ENCODE measurements at places on chromosomes 2 and 18. TPM values are rescaled to one million over a fixed set of nuclear protein-coding genes. Genes with fewer than 3 reads are reported as not detected.

The ZSCAN30 gene
- 16.9 TPM for total RNA-seq

The MPP4 gene
- total RNA-seq = not detected

The CCT4 gene
- 350 TPM for total RNA-seq

The LYPD1 gene
- total RNA-seq = 10.3 TPM

The GNLY gene
- total RNA-seq = not detected

The SCYGR4 gene
- not detected for total RNA-seq

The AMER3 gene
- total RNA-seq = not detected

The ALK gene
- total RNA-seq = not detected

The CCDC150 gene
- 9.8 TPM for total RNA-seq

The BIN1 gene
- 95.6 TPM for total RNA-seq

The CLEC4F gene
- total RNA-seq = not detected

The DPP4 gene
- total RNA-seq = 0.35 TPM

The SLC23A3 gene
- 7.1 TPM for total RNA-seq

The CTAGE1 gene
- total RNA-seq = not detected

The CDK15 gene
- total RNA-seq = not detected

The CABLES1 gene
- total RNA-seq = 10.0 TPM

The GKN2 gene
- total RNA-seq = not detected

The TSPYL6 gene
- total RNA-seq = not detected

The CFAP221 gene
- not detected for total RNA-seq

The MAB21L4 gene
- 68.8 TPM for total RNA-seq

The NT5C1B gene
- total RNA-seq = not detected

The LRATD1 gene
- total RNA-seq = 3.8 TPM

The ACVR1C gene
- 0.04 TPM for total RNA-seq

The KYNU gene
- total RNA-seq = 44.5 TPM

The CNDP1 gene
- total RNA-seq = not detected

The C1QL2 gene
- not detected for total RNA-seq

The CCDC141 gene
- not detected for total RNA-seq

The TUBA4B gene
- total RNA-seq = not detected

The TPO gene
- not detected for total RNA-seq

The ARHGEF33 gene
- total RNA-seq = 1.4 TPM

The AGXT gene
- not detected for total RNA-seq

The C2orf66 gene
- total RNA-seq = not detected

The CRACDL gene
- 29.6 TPM for total RNA-seq

The MAL gene
- total RNA-seq = 171 TPM

The LIMS3 gene
- 1.4 TPM for total RNA-seq

The NFATC1 gene
- total RNA-seq = 2.9 TPM

The IL1RL1 gene
- 0.55 TPM for total RNA-seq

The IL1RN gene
- 5.0 TPM for total RNA-seq

The XPO1 gene
- total RNA-seq = 236 TPM

The NOL4 gene
- total RNA-seq = not detected

The OTOS gene
- not detected for total RNA-seq

The AGAP1 gene
- 91.4 TPM for total RNA-seq

The ASTL gene
- not detected for total RNA-seq

The ABCG8 gene
- total RNA-seq = not detected

The PAX3 gene
- not detected for total RNA-seq

The GRB14 gene
- total RNA-seq = 3.4 TPM

The DYNAP gene
- total RNA-seq = not detected
